ENCODE measurements at places on chromosomes 5 and 9.

DNA sequence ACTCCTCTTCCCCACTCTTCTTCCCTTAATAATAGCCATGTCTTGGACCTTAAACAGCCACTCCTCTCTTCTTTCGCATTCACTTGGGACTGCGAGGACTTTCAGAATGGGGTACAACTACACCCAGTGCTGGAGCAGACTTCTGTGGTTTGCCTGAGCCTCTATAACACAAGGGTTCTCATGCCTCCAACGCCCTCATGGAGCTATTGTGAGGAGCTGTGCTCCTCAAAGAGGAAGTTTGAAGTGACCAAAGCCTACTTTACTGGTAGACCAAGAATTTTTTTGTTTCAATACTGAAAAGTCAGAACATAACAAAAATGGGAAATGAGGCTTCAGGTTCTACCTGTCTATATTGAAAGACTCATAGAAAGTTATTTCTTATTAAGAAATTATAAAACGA is 316.4 kb downstream of the PIK3R1 start:
- DNase-seq: no peak

DNA sequence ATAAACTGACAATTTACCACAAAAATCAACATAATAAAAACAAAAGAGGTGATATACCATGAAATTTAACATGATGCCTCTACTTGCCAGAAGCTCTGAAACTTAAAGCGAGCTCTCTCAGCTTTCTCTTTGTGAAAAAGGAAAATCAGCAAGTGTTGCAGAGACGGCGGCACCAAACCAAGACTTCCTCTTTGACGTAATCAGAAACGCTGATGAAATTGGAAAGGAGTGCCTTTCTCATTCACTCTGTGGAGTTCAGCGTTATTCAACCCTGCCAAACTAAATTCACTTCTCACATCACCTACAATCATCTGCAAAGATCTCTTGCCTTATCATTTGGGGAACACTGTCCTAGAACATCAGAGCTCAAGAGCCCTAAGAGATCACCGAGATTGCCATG is 32.2 kb downstream of the ANXA6 start:
- no peak for DNase-seq

DNA sequence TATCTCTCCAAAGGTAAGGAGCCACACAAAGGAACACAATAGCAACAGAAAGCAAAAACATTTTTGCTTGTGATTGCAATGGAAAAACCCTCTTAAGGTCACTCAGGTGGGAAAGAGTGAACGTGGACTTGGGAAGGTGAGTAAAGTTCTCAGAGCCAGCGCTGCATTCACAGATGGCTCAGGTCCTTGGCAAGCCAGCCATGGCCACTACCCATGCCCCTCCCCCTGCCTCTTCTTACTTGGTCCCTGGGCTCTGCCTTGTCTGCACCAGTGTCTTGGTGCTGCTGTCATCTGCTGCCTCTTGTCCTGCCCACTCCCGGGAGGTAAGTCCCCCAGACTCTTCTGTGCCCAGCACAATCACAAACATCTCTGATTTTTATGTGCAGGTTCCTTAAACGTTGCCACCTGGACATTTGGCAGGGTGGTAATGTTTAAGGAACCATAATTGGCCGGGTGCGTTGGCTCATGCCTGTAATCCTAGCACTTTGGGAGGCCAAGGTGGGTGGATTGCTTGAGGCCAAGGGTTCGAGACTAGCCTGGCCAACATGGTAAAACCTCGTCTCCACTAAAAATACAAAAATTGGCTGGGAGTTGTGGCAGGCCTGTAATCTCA is 74.6 kb downstream of the FEM1C start:
- no peak for DNase-seq

- no peak for DNase-seq
Observed at GRCh38 chr9:123645126-123645525, 284.8 kb downstream of the DENND1A start.

GRCh38 chr5:109192555-109193281 is 217.1 kb downstream of the PJA2 start:
- no peak for DNase-seq

DNA sequence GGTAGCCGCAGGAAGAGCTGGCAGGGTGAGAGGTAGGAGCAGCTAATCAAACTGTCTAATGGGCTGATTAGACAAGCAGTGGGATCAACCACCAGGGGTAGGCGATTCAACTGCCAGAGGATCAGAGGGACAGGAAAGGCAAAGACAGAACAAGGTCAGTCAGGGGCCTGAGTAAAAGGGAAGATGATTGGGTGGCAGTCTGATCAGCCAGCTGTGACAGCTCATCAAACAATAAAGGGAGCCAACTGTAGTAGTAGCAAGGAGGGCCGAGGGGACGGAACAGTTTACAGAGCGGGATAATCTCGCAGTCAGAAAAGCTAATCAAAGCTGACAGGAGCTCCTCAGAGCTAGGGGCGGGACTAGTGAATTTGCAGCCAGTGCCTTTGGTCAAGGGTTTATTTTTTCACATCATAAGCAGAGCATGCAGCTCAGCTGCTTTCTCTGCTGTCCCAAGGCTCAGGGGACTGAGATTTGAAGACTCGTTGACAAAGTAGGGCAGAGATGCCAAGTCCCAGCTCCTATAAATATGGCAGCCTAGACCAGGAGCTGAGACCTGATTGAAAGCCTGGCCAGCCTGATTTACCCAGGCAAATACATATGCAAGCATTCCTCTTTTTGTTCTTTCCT is 418.2 kb downstream of the GABRG2 start:
- DNase-seq: no peak

DNA sequence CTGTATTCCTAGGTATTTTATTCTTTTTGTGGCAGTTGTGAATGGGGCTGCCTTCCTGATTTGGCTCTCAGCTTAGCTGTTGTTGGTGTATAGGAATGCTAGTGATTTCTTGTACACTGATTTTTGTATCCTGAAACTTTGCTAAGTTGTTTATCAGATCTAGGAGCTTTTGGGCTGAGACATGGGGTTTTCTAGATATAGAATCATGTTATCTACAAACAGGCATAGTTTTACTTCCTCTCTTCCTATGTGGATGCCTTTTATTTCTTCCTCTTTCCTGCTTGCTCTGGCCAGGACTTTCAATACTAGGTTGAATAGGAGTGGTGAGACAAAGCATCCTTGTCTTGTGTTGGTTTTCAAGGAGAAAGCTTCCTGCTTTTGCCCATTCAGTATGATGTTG is 129.9 kb downstream of the DMXL1 start:
- DNase-seq: no peak

- DNase-seq: no peak
Observed at GRCh38 chr5:96730586-96730985, 68.4 kb downstream of the CAST start.

GRCh38 chr5:180387798-180388197 is 34.7 kb upstream of the GFPT2 start:
- DNase-seq: no peak

All from GOT3 (cell line).